Mesenteric fat pad (tissue), 1 donor: ENCODE measurements at places on chromosomes 6 and 20. TPM values are rescaled to one million over a fixed set of nuclear protein-coding genes. Genes with fewer than 3 reads are reported as not detected.

- no peak for DNase-seq
These were observed 73.0 kb downstream of the PHIP start for GRCh38 chr6:79005024-79005423.

DNA sequence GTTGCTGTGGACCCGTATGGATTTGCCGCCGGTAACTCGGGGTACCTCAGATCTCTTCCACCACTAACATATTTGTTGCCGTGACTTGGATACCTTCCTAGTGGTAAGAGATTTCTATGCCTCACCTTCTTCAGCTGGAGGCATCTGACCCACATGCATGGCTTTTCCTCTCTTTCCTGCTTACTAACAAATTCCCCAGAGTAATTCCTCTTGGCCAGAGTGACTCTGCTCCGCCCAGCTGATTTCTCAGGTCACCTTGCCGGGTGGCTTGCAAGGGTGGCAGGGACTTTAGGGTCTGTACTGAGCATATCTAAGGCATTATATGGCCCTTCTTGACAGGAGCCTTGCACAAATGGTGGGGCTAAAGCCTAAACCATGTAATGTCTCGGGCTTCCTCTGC lies 38.2 kb downstream of the FAM184A start:
- no peak for DNase-seq

GRCh38 chr6:56509031-56509430 lies 133.7 kb downstream of the DST start:
- no peak for DNase-seq

DNA sequence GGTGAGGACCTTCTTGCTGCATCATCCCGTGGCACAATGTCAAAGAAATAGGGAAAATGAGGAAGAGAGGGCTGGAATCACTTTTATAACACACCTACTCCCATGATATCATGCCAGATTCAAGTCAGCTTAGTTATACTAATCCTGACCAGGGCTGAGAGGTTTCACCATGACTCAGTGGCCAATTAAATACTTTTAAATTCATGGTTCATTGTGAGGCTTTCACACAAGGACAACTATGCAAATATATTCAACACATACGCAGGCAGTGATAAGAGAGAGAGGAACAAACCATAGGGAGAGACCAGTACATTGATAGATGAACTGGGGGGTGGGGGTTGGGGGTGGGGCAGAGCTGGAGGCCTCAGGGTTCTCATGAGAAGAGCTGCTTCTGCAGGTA lies 313.1 kb downstream of the LRFN2 start:
- DNase-seq = no peak

DNA sequence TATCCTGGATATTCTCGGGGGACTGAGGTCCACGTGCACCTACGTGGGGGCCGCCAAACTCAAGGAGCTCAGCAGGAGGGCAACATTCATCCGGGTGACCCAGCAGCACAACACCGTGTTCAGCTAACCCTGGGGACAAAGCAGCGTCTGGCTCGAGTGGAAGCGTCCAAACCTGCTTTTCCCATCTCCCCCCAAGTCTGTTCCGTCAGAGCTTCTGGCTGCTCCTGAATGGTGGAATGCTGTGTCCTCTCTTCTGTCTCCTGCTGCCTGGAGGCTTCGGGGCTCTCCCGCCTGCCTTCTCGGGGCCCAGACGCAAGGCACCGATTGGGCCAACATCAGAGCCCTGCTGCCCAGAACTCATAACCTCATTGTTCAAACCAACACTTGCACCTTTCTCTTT lies 56.7 kb downstream of the GMPR start:
- peak; percentile 72 for DNase-seq

DNA sequence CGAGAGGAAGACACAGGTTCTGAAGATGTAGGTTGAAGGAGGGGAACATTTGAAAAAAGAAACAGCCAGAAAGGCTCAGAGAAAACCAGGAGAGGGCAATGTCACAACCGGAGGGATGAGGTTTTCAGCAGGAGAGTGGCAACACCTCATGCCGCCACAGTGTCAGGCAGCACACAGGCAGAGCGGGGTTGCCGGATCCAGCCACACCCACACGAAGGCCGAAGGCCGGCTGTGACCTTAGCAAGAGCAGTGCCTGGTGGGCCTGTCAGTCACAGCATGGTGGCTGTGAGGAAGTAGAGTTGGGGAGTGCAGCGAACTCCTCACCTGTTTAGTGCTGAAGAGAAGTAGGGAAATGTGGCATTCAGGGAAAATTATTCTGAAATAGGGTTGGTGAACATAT lies 14.0 kb downstream of the HDDC2 start:
- DNase-seq = no peak

GRCh38 chr6:129200151-129200550 lies 317.2 kb downstream of the LAMA2 start:
- no peak for DNase-seq

DNA sequence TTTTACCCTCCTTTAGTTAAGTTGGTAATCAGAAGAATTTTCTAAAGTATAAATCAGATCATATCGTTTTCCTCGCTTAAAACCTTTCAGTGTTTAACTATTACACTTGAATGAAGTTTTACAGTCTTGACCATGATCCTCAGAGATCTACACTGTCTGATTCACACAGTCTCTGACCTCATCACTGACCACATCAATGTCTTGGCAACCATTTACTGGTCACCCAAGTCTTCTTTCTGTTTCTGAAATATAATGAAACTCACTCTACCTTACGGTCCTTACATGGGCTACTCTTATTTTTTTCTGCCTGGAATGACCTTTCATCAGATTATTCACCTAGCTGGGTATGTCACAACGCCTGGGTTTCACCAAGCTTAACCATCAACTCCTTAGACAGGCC lies 71.4 kb downstream of the ADGB start:
- DNase-seq = no peak

GRCh38 chr6:159510141-159510540 lies 182.9 kb downstream of the SOD2 start:
- DNase-seq = no peak

DNA sequence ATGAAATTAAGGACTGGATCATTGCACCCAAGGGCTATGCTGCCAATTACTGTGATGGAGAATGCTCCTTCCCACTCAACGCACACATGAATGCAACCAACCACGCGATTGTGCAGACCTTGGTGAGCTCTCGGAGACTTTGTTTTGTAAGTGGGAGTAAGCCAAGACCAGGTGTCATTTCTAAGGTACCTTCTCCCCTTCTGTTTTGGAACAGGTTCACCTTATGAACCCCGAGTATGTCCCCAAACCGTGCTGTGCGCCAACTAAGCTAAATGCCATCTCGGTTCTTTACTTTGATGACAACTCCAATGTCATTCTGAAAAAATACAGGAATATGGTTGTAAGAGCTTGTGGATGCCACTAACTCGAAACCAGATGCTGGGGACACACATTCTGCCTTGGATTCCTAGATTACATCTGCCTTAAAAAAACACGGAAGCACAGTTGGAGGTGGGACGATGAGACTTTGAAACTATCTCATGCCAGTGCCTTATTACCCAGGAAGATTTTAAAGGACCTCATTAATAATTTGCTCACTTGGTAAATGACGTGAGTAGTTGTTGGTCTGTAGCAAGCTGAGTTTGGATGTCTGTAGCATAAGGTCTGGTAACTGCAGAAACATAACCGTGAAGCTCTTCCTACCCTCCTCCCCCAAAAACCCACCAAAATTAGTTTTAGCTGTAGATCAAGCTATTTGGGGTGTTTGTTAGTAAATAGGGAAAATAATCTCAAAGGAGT lies 30.4 kb downstream of the TXNDC5 start:
- no peak for DNase-seq

GRCh38 chr20:61292821-61293612 lies 41.0 kb downstream of the CDH4 start:
- no peak for DNase-seq

- no peak for DNase-seq
These were observed 242.4 kb downstream of the OGFRL1 start for GRCh38 chr6:71531006-71531405.

DNA sequence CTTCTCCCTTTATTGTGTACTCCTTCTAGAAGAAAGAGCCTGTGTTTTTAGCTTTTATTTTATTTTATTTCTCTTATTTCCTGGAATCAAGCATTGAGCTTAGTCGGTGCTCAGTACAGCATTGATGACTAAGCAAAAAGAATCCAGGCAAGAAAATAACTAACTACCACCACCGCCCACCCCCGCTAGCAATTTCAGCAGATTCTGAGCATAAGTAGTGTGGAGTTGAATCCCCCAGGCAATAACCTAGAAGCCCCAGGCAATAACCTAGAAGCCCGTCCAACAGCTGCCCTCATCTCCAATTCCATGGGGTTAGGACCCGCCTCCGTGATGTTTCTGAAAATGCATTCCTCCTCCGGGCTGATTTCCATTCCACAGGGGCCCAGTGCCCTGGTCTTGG lies 258.0 kb upstream of the TAB2 start:
- DNase-seq = no peak

GRCh38 chr6:109025639-109026038 lies 69.0 kb downstream of the SESN1 start:
- DNase-seq = no peak

DNA sequence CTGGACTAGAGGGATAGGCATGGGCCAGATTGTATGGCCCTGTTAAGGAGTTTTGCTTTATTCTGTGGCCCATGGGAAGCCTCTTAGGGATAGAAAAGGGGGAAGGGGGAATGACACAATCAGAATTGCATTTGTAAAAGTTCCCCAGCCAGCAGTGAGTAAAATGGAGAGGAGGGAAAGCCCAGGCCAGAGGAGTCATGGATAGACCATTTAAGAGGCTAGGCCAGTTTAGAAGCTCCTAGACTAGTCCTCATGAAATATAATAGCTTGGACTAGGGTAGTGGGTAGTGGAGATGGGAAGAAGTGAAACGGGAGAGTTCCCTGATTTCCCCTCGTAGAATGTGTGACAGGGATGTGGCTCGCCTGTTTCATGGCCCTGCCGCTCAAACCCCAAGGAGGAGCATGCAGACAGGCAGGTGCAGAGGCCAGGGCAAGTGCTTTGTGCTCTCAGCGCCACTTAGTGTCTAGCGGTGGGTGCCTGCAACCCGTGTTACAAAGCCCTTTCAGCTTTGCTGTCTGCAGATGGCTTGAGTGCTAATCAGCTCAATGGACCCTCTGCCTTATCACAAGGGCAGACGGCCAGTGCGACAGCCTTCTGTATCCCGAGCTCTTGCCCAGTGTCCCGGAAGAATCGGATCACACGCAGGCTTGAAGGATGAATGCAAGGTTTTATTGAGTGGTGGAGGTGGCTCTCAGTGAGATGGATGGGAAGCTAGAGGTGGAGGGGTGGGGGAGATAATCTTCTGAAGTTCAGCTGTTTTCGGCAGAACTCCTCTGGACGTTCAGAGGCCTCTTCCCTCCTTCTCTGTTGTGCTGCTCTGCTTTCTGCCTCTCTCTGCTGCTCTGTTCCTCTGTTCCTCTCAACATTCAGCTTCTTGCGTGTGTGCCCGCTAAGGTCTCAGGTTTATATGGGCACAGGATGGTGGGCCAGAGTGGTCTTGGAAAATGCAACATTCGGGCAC lies 141.1 kb downstream of the CEP57L1 start:
- DNase-seq = no peak

- no peak for DNase-seq
These were observed 56.8 kb upstream of the KIF13A start for GRCh38 chr6:18044108-18044783.

- no peak for DNase-seq
These were observed 276.5 kb downstream of the CDKAL1 start for GRCh38 chr6:20810727-20811108.

DNA sequence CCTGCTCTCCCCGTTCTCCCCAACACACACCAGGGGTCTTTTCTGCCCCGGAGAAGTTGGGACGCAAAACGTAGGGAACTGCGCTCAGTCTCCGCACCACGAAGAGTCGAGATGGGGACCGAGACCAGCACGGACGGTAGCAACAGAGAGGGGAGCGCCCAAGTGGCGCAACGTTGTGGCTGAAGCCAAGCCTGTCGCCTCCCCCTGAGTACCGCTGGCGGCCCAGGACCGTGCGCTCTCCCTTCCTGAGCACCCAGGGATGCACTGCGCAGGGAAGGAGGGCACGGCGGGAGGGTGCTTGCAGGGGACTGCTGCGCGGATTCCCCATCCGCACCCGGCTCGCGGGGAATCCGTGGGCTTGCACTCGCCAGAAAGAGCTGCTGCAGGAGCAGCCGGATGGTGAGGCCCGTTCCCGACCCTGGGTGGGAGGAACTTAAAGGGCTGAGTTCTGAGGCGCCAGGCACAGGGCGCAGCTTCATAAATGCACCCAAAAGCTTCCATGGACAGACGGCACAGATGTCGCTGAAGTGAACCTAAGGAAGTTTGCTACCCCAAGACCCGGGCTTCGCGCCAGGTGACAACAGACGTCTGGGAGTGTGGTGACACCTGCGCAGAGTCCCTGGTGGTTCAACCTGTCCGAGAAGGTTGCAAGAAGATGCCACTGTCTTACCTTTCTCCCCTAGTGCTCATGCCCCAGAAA lies 178.7 kb downstream of the TBXT start:
- no peak for DNase-seq

- peak; percentile 37 for DNase-seq
These were observed 291.5 kb upstream of the EYS start for GRCh38 chr6:65998544-65998943.

DNA sequence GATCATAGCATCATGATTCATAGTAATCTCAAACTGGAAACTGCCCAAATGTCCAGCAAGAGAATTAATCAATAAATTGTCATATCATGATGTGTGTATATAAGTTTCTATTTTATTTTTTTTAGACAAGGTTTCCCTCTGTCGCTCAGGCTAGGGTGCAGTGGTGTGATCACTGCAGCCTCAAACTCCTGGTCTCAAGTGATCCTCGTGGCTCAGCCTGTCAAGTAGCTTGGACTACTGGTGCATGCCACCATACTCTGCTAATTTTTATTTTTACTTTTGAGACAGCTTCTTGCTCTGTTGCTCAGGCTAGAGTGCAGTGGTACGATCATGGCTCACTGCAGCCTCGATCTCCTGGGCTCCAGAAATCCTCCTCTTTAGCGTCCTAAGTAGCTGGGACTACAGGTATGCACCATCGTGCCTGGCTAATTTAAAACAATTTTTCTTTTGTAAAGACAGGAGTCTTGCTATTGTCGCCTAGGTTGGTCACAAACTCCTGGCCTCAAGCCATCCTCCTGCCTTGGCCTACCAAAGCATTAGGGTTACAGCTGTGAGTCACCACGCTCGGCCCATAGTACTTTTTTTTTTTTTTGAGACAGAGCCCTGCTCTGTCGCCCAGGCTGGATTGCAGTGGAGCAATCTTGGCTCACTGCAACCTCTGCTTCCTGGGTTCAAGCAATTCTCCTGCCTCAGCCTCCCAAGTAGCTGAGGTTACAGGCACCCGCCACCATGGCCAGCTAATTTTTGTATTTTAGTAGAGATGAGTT lies 8.7 kb upstream of the ATRN start:
- no peak for DNase-seq

DNA sequence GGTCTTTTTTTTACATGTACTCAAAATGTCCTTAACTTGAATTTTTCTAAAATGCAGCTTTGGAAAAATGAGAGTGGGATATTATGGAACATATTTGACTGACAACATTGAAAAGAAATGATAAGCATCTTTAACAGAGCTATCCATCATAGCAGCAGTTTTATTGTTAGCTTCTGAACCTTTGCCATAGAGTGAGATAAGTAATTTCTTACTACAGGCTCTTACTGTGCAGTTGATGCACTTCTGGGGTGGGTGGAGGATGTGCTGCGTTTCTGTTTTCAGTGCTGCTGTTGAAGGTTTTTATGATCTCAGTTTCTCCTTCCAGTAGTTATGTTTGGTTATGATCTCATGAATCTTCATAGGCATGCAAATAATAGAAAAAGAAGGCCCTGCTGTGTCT lies 267.0 kb downstream of the TMEM242 start:
- no peak for DNase-seq

SRSF12 gene
- 1.5 TPM for total RNA-seq

PXDC1 gene
- 133 TPM for total RNA-seq

CPNE1 gene
- total RNA-seq = 126 TPM

SASH1 gene
- 143 TPM for total RNA-seq

SCRT2 gene
- total RNA-seq = not detected

BMP2 gene
- total RNA-seq = 14.3 TPM
